SJSA1 (cell line): ENCODE measurements at places on chromosomes 1 and 21. TPM values are rescaled to one million over a fixed set of nuclear protein-coding genes. Genes with fewer than 3 reads are reported as not detected.

DNA sequence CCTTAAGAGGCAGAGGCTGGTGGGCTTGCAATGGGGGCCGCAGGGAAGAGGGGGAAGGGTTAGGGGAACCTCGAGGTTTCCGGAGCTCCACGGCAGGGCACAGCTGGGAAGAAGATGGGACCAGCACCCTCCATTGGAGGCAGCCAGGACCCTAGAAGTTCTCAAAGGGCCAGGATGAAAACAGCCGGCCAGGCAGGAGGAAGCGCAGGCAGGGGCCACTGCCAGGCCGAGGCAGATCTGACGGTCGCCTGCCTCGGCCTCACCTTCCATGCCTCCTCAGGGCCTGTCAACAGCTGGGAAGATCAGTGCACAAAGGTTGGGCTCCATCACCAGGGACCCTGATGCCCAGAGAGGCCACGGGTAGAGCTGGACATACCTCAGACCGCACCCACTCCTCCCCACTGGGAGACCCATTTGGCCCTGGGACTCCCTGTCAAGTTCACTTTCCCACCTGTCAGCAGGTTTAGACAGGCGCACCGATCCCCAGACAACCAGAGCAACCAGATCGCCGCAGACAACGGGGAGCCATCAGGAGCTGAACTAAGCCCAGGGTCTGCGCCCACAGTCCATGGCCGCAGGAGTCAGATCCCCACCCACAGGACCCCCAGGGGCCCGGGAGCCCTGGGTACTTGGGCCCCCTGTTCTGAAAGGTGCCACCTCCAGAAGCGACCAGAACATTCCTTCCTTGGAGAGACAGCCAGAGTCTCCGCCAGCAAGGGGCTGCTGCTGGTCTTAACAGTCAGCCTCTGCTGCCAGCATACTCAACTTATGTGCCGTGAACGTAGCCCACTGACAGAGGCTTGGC lies 2.2 kb downstream of the SLC19A1 start:
- DNase-seq, result peak; percentile 35

GRCh38 chr1:60596791-60597750 lies 485.3 kb upstream of the NFIA start:
- no peak for DNase-seq

DNA sequence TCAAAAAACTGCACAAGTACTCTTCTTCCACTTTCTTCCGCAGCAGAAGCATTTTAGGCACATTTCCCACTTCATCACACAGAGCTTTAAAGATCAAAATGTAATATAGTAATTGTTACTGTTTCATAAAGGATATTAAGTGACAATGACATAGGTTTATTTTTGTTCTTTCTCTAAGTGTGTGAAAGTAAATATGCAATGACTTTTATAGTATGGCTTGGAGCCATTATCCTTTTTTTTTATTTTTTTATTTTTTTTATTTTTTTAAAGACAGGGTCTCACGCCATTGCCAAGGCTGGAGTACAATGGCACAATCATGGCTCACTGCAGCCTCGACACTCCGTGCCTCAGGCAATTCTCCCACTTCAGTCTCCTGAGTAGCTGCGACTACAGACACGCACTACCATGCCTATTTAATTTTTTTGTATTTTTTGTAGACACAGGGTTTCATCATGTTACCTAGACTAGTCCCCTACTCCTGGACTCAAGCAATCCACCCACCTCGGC lies 7.0 kb downstream of the TRIM33 start:
- DNase-seq, result no peak

DNA sequence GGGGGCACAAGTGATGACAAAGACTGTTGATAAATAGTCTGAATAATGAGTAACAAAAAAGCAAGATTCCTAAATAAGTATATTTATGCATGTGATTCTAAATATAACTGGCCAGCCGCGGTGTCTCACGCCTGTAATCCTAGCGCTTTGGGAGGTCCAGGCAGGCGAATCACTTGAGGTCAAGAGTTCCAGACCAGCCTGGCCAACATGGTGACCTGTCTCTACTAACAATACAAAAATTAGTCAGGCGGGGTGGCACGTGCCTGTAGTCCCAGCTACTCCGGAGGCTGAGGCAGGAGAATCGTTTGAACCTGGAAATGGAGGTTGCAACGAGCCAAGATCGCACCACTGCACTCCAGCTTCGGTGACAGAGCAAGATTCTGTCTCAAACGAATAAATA lies 161.5 kb downstream of the TOMM20 start:
- peak; percentile 85 for DNase-seq

- no peak for DNase-seq
Observed at GRCh38 chr1:66237042-66237441, 296.9 kb upstream of the SGIP1 start.

The CCDC190 gene
- 2.8 and 5.5 TPM in 2 replicates for total RNA-seq

The FAM72A gene
- total RNA-seq, result 5.9 and 7.2 TPM in 2 replicates

The CD34 gene
- total RNA-seq, result 0.11 and 0.44 TPM in 2 replicates
